NCI-H187 (cell line): ENCODE measurements at places on chromosomes 7 and 10.

GRCh38 chr10:3500408-3500856 is 284.6 kb downstream of the KLF6 start:
- no peak for DNase-seq

GRCh38 chr10:72563327-72563932 is 62.4 kb downstream of the MICU1 start:
- no peak for DNase-seq

GRCh38 chr7:105278973-105279687 is 109.6 kb downstream of the SRPK2 start:
- DNase-seq: no peak

DNA sequence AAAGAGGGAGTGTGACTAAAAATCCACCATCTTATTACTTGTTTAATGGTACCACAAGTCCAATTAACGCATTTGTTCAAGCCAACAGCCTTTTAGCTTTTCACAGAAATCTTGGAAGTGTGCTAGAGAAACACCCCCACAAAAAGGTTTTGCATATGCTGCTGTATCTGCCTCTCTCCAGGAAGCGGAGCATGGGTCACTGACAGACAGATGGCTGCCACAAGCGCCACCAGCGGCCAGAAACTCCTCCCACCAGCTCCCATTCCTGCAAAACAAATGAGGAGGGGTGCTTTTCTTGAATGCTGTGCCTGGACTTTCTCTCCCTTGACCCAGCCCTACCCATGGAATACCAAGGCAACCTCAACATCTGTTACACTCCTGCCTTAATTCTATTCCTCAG is 176.3 kb upstream of the LRGUK start:
- DNase-seq: no peak

DNA sequence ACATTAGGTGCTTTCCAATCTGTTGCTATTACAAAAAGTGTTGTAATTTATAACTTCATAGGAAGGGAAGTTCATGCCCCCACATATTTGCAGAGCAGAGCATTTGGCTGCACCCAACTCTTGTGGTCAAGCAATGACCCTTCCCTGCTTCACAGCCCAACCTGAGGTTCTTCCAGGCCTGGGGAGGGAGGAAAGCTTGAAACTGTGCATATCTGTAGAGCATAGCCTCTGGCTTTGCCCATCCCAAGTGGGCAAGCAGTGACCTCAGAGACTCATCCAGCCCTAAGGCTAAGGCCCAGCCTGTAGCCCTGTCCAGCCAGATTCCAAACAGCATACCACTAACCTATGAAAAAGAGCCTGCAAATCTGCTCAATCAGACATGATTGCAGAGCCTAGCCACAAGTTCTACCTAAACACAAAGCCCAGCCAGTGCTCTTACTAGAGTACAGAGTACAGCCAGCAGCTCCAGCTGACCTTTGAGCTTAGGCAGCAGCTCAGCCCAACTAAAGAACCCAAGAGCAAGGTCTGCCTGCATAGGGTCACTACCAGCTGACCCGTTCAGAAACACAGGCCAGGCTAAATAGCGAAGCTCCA is 14.4 kb upstream of the GSTK1 start:
- no peak for DNase-seq
